ENCODE measurements at places on chromosomes 11 and 22.

- DNase-seq = no peak
These were observed 52.9 kb downstream of the APOL1 start for GRCh38 chr22:36305813-36306212.

DNA sequence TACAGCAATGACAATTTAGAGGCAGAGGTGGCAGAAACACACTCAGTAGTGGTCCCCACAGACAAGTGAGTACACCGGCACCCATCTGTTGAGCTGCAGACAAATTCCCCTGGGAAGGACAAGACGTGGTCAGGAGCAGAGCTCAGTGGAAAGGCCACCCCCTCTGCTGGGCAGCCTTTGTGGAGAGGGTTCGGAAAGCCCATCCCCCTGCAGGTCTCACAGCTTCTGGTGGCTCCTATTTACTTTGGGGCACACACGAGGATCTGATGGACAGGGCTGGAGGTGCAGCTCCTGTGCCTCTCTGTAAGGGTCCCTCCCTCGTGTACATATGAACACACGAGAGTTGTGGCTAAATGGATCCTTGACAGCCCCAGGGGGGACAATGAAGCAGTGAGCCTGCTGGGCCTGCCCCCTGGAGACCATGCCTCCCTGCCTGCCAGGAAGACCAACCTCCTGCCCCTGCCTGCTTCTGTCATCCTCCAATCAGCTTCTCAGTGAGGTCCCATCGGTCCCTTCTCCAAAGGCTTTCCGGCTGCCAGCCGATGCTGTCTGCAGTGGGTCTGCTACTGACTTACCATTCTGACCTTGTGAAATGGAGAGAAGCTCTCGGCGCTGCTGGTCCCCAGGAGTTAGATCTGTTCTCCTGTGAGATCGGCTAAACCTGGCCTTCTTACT is 161.5 kb downstream of the CACNA1I start:
- no peak for DNase-seq

- DNase-seq = no peak
These were observed 19.0 kb upstream of the LMO1 start for GRCh38 chr11:8282631-8283030.

DNA sequence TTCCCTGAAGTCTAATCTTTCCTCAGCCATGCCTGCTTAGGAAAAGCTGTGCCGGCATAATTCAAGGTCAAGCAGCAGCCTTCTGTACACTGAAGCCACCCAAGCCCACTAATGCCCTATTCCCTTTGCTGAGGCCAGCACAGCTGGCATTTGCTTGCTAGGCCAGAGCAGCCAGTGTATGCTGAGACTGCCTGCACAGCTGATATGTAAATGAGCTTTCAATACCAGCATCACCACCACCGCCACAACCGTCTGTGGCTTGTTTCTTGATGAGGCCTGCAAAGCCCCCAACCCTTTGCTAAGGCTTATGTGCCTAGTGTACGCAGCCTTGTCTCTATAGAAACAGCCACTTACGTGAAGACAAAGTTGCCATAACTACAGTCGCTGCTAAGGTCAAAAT is 56.3 kb upstream of the TNRC6B start:
- DNase-seq = no peak

DNA sequence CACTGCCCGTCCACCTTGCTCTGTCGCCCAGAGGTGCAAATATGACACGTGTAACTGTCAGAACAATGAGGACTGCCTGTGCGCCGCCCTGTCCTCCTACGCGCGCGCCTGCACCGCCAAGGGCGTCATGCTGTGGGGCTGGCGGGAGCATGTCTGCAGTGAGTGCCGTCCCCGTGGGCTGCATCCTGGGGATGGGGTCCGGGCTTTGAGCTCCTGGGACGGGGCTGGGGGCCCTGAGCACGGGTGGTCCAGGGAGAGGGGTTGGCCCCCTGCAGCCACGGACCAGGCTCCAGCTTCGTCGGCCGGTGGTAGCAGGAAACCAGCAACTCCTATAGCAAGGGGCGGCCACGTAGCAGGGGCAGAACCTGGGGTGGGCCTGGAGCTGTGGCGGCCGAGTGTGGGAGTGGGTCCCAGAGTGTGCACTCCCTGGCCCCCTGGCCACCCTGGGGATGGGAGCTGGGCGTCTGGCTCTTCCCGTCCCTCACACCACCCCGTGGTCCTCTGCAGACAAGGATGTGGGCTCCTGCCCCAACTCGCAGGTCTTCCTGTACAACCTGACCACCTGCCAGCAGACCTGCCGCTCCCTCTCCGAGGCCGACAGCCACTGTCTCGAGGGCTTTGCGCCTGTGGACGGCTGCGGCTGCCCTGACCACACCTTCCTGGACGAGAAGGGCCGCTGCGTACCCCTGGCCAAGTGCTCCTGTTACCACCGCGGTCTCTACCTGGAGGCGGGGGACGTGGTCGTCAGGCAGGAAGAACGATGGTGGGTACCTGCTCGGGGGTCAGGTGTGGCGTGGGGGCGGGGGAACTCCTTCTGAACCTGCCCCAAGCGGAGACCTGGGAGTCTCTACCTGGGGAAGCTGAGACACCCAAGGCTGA is 10.1 kb downstream of the MUC2 start:
- DNase-seq = no peak

GRCh38 chr11:98455500-98456307 is 565.0 kb upstream of the CNTN5 start:
- no peak for DNase-seq

DNA sequence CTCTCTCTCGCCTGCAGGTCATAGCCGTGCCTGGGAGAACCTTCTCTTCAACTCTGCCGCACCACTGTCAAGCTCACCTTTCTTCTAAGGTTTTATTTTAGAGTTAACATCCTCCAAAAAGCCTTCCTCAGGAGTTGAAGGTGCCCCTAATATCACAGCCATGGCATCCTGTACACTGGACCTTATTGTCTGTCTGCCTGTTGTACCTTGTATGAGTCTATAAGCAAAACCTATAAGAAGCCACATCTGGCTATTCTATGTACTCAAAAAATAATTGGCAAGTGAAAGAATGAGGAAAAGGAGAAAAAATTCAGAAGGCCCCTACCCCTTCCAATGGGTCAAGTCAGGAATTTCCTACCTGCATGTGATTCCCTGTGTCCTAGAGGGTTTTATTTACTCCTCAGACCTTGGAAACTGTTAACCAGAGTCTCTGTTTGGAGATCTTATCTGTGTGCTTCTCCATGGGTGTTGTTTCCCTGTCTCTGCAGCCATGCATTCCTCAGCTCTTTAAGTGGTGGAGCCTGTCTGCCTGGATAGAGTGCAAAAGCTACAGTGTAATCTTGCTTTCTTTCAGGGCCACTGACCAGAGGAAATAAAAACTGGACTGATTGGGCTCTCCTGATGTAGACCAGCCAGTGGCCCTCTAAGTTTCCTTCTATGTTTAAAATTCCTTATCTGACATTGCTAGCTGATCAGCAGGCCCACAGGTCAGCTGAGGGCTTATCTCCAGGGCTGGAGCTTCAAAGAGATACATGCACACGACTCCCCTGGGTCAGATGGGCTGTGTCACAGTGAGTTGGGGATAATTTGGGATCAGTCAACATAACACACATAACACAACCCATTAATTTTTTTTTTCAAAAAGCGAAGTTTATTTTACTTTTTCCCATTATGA is 37.6 kb upstream of the TMEM135 start:
- DNase-seq = no peak

- no peak for DNase-seq
These were observed 22.8 kb upstream of the MUC5AC start for GRCh38 chr11:1134848-1135445.

GRCh38 chr11:68040101-68040956 is 1.5 kb downstream of the TCIRG1 start:
- DNase-seq = peak; percentile 68

DNA sequence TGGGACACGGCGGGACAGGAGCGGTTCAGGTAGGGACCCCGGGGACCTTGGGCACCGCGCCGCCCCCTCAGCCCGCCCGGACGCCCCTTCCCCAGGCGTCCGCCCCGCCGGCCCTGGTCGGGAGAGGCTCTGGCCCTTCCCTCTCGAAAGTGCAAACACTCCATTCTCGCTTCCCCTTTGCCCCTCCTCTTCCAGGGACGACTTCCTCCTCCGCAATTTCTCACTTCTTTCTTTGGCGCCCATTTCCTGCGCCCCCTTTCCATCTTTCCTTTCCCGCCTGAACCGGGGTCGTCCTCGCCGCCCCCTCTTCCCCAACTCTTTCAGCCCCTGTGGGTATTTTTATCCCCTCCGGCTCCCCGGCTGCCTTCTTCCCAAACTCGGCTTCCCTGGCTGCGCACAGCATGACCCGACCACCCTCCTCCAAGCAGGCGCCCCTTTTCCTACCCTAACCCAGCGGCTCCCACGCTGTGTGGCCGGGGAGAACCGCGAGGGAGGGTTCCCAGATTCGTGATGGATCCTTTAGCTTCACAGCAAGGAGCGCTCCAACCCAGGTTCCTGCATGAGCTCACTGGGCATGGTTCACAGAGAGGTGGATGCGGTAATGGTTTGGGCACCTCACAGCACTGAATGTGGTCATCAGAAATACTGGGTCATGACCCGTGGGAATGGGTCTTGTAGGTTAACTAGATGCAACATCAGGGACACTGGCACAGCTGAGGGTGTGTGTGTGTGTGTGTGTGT is 689 bp downstream of the RAB39A start:
- DNase-seq = no peak

- peak; percentile 49 for DNase-seq
These were observed 533 bp downstream of the ELF5 start for GRCh38 chr11:34512840-34513681.

GRCh38 chr11:30015725-30016412 is 961 bp downstream of the KCNA4 start:
- no peak for DNase-seq

GRCh38 chr11:7579361-7579791 is 65.6 kb downstream of the PPFIBP2 start:
- peak; percentile 48 for DNase-seq

GRCh38 chr11:19711911-19712280 is 741 bp upstream of the NAV2 start:
- no peak for DNase-seq

GRCh38 chr11:57373146-57373545 is 7.8 kb downstream of the PRG3 start:
- DNase-seq = no peak

DNA sequence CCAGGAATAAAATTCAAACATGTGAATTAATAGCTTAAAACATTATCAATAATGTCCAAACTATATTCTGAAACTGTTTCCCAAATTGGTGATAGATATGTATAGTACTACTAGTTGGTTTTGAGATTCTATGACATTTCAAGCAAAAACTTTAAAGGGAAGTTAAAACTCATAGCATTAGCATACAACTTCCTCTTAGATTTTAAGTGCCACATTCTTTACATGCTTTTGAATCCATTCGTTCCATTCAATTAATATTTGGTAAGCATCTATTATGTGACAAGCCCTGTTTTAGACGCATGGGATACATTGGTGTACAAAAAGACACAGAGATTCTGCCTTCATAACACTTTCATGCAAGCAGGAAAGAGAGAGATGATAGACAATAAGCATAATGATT is 8.9 kb downstream of the PATL1 start:
- no peak for DNase-seq

GRCh38 chr11:27158456-27159334 is 118.1 kb downstream of the BBOX1 start:
- DNase-seq = peak; percentile 79

- no peak for DNase-seq
These were observed 1.6 kb downstream of the C11orf87 start for GRCh38 chr11:109423466-109424190.

- DNase-seq = peak; percentile 45
These were observed 395.7 kb downstream of the MN1 start for GRCh38 chr22:27405672-27406388.

DNA sequence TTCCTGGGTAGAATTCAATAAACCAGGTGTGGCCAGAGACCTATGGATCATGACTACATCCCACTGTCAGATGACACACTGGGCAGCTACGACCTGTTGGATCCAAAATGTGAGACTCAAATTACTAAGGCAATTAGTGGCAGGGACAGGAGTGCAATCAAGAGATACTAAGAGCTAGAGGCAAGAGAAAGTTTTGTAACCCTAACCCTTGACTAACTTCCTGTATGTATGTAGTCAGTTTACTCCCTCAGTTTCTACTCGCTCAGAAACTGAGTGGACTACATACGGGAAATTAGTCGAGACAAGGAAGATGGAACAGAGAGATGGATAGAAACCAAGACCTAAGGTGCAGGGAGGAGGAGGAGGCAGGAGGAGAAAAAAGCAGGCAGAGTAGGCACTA is 2.7 kb downstream of the CYB5R2 start:
- no peak for DNase-seq

DNA sequence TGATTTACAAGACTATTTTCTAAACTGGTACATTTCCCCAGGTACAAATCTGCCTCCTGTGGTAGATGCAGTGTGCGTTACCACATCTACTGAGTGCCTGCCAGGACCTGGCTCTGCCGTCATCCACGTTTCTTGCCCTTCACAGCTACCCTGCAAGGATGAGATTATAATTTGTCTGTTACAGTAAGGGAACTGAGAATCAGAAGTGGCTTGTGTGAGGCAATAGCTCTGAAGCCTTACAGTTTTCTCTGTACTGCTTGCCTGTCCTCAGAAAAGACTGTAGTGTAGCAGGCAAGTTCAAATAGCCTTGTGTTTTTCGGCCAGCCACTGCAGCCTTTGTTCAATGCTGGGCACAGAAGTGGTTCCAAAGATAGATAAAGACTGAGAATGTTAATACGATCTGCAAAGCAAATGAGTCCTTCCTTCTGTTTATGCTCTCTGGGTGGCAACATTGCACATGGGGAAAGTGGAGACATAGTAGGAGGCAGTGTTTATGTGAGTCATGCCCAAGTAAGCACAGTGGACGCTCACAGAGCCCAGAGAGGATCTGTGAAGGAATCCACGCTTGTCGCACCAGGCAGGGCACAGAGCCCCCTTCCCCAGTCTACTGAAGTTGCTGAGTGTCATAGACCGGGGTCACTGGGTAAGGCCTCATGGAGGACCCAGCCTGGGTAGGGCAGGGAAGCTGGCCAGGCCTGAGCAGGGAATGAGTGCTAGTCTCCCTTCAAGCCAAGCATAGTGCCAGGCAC is 49.1 kb downstream of the MICAL2 start:
- peak; percentile 84 for DNase-seq

- DNase-seq = no peak
These were observed 567.9 kb downstream of the NTM start for GRCh38 chr11:131938351-131938751.

GRCh38 chr22:47591709-47592108 is 829.3 kb downstream of the TBC1D22A start:
- no peak for DNase-seq

- DNase-seq = peak; percentile 57
These were observed 367.9 kb downstream of the METTL15 start for GRCh38 chr11:28476049-28476448.

DNA sequence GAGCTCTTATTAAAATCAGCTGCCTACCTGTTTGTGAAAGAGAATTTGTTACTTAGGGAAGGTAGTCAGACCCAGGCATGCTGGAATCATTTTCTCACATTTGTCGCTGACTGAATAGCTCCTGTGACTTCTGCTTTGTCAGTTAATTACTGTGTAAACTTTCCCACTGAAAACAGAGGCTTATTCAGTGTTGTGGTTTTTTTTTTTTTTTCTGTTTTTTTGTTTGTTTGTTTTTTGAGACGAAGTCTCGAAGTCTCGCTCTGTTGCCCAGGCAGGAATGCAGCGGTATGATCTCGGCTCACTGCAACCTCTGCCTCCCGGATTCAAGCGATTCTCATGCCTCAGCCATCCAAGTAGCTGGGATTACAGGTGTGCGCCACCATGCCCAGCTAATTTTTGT is 5.6 kb upstream of the LDLRAD3 start:
- no peak for DNase-seq

Measured in fibroblast of skin of abdomen (primary cell).